ENCODE measurements at places on chromosomes 2 and 18.

DNA sequence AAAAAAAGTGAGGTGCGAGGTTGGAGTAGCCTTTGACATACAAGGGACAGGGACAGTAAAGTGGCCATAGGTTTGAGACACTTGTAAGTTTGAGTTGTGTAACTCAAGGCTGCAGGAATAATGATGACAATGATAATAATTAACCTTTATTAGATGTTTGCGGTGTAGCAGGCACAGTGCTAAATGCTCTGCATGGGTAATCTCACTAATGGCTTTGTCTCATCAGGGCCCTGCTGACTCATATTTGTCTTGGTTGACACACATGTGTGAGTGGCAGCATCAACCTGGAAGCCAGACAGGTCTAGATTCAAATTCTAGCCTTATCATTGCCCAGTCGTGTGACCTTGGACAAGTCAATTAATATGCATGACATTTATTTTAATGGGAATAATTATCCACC is 126.2 kb downstream of the FSHR start:
- DNase-seq: no peak

GRCh38 chr2:132586101-132586511 is 83.9 kb downstream of the LYPD1 start:
- no peak for DNase-seq

DNA sequence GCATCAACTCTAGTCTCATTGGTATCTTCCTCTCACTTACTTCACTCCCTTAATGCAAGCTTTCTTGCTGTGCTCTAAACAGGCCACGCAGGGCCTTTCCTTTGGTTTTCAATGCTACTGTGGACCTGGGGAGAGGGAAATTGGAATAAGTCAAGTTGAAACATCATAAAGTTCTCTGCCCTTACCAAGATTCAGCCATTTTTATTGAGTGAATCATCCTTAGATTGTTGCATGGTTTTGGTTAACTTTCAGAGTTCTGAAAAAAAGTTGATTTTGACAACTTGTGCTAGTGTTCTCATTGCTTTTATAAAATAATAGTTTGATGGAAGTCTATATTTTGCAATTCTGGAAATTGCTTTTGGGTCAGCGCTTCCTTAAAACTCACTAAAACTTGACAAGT is 852.8 kb upstream of the ACVR2A start:
- DNase-seq: no peak

GRCh38 chr2:165055082-165055851 is 99.9 kb upstream of the SLC38A11 start:
- DNase-seq: no peak

DNA sequence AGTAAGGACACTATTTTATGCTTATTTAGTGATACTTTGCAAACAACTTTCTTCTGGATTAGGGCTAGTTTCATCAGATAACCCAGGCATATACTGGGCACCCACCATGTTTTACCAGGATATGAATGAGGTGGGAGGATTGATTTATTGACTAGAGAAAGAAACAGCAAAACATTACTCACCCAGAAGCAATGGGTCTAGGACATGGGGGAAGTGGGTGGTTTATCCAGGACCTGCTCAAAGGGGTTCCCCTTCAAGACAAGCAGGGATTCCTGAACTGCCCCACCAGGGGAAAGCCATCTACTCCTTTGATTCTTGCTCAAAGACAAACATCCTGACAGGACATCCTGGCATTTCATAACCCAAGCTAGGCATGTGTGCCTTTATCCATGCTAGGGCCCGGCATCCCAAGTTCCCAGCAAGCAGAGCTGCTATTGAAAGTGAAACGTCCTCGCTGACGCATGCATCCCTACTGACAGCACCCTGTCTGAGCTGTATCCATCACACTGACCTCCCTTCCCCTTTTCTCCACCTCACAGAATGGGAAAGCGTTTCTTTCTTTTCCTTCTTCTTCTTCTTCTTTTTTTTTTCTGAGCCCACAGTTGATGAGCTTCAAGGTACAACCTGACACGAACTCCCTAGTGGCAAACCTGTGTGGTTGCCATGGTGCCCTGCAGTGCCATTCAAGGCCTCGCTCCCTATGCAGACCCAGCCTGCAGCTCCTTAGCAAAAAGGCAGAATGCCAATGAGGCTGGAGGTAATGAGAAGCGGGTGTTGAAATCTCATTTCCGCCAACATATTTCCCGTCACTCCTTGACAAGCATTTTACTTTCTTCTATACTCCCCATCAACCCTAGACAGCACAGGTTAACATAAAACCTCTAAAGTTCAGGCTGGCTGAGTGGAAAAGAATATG is 70.5 kb downstream of the CLHC1 start:
- DNase-seq: no peak
